LNCaP clone FGC (cell line): ENCODE measurements at places on chromosomes 5 and 9.

GRCh38 chr5:56328753-56329560, 95.8 kb upstream of the ANKRD55 start:
- no peak for DNase-seq

DNA sequence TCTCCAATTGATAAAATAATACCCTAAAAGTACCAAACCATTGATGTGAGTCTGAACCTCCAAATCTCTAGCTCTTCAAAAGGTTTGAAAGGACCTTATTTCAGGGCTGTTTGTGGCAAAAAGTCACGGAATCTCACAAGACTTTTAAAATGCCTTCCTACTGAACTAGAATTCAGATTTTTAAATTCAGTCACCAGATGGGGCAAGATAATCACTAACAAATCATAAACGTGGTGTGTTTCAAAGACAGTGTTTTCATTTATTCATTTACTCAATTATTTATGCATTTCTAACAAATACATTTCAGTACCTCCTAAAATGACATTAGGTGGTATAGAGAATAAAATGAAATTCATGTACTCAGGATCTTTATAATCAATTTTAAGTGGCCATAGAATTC, 68.2 kb upstream of the SMC2 start:
- DNase-seq: no peak

- no peak for DNase-seq
Measured at GRCh38 chr9:31615966-31616365, 768.5 kb upstream of the ACO1 start.

DNA sequence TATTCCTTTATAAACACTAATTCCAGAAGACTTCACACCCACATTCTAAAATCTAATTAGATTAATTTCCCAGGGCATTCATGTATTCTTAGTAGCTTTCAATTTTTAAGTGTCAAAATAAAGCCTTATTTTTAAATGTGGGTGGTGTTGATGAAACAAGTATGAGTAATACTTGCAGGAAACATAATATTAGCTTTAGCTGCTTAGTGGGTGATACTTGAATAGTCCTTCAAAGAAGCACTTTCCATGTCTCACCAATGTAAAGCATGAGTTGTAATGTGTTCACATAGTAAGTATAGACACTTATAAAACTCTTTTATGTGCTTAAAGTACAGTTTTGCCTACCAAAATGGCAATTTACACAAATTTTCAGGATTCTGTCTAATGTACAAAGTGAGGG, 6.9 kb downstream of the FNBP1 start:
- no peak for DNase-seq

DNA sequence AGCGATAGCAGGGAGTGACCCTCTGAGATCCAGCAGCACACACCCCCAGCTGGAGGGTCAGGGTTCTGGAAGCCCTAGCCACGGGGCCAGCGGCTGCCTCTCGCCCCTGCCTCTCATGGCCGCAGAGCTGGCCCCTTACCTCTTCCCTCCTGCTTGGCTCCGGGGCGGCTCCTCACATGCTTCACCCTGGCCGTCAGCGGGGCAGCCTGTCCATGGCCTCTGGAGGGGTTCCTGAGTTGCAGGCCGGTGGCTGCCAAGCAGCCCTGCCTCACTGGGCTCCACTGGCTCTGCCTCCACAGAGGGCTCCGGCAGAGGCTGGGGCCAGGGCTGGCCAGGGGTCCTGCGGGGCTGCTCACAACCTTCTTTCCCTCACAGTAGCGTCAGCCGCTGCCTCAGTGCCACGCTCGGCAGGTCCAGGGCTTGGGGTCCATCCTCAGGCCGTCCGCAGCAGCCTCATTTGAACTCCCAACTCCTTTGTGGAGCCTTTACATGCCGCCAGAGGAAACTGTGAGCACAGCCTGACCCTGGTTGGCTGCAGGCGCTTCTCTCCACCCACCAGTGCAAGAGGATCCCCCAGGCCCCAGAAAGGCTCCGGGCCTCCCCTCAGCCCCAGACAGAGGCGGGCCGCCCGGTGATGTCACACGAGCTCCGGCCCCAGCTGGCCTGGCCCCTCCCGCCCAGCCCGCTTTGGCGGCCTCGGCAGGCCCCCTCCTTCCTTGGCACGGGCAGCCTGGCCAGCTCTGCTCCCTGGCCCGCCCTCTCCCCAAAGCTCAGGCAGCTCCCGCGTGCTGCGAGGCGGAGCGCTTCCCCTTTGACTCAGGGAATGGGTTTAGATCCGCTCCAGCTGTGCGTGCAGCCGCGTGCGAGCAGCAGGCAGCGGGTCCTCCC, at the start of gene ANGPTL2:
TSS of gene ANGPTL2 (minus strand) at position 460 of the 888 bp plus-strand sequence. CDS start 13,904 bp downstream, outside the sequence.
- no peak for DNase-seq

DNA sequence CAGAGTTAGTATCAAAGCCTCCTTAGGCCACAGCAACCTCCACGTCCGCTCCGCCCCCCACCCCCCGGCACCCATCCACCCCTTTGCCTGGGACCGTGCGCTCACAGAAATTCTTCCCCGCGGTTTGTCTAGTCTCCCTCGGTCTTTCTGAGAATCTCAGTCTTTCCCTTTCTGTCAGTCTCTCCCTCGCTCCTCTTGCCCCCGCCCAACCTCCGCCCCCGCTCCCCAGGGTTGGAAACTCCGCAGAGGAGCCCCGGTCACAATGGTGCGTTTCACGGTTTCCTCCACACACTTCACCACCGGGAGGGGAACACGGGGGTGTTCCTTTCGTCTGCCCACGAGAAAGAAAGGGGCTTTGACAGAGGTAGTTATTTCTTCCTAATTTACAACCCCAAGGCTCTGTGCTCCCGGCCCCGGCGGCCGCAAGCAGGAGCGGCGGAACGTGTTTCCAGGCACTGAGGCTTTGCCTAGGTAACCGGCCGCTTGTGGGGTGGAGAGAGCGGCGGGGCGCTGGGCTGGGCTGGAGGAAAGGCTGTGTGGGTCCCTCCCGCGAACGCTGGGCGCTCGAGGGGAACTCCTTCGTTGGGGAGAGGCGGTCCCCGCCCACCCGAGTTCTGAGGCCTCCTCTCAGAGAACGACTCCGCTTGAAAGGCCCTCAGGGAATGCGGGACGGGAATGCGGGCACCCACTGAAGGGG, 2.1 kb downstream of the NR4A3 start:
- no peak for DNase-seq

GRCh38 chr5:154081246-154081645, 42.5 kb downstream of the MFAP3 start:
- DNase-seq: no peak

- no peak for DNase-seq
Measured at GRCh38 chr9:138047469-138048040, 170.0 kb downstream of the CACNA1B start.

DNA sequence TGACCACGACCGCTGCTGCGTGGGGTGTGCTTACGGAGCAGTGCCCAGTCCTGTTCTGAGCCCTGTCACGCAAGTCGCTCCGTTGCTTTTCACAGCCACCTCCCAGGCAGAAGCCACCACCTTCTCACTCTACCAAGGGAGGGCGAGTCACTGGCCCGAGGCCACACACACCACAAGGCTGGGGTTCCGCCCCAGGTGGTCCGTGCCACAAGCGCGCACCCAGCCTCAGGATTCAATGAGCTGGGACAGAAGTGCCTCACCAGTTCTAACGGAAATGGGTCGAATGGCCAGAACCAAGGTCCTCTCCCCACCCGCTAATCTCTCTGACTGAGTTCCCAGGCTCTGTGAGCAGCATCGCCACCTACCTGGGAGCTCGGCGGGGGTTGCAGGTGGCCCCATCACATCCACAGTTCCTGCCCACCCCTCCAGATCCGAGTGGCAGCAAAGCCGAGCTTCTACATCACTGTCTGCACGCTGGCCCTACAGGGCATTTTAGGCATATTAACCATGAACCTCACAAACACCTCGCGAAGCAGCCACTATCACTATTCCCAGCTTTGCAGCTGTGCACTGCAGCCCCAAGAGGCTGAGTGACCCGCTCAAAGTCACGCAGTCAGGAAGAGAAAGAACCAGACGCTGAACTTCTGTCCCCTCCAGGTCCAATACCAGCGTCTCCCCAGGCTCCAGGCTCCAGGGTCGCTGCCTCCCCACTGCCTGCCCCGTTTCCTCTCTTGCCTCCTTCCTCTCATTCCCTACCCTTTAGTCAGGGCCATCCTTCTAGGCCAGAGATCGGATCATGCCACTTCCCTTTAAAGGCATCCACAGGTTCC, 92.1 kb upstream of the PHYKPL start:
- DNase-seq: no peak
